ENCODE measurements at places on chromosomes 11 and 22.

GRCh38 chr11:117428856-117429229 is 101.2 kb downstream of the CEP164 start:
- DNase-seq = no peak

DNA sequence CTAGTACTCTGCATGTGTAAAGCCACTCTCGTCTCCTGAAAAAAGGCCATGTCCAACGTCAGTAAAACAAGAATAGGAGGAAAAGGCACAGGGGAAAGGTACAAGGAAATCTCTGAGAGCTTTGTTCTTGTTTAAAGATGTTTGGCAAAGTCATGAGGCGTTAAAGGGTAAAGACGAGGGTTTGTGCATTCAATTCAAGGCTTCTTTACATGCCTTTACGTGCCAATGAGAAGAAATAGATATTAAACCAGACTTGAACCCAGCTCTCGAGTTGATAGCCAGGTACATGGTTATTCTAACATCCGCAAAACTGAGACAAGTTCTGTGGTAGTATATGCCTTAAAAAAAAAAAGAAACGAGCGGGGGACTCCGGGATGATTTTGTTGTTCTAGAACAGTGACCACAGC is 704 bp upstream of the CFL1 start:
- no peak for DNase-seq

DNA sequence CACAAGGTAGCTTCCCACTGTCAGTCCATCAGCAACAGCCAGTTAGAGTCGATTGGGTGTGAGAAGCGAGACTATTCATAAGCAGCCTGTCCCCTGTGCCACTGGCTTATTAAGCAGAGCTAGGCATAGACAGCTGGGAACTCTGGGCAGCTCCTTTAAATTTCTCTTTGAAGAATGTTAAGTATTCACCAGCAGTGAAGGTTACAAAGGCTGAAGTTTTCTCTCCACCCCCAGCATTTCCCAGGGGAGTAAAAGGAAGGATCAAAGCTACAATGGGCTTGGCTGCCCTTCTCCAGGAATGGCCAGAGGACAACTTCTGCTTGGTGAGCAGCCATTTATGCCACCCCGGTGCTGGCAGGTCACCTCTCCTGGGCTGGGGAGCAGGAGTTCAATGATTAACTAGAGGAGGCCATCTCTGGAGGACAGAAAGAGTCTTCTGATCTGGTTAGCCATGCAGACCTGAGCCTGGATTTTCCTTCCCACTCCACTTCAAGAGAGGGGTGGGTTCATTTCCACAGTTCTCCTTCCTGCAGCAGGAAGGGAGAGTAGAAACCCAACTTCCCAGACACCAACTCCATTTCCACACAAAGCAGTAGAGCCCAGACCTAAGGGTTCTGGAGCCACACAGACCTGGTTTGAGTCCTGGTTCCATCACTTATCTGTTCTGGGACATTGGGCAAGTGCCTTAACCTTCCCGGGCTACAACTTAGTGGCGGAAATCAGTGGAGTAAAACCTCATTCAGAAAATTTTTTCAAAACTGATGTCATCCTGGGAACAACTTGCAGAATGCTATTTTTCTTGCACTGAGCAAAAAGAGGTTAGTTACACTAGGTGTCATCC is 22.6 kb downstream of the POU2AF3 start:
- no peak for DNase-seq

DNA sequence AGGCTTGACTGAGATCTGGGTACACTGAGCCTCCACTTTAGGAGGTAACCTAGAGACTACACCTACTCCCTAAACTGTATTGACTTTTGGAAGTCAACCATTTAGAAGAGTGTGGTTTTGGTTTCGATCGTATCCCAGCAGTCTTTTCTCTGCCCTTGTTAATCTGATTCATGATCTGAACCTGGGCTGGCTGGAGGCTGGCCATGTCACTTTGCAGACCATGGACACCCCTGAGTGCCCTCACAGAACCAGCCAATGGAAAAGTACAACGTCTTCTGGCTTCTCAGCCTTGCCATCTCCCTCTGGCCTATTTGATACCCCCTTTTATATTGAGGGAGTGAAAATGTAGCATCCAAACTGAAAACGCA is 10.8 kb downstream of the EHF start:
- no peak for DNase-seq

DNA sequence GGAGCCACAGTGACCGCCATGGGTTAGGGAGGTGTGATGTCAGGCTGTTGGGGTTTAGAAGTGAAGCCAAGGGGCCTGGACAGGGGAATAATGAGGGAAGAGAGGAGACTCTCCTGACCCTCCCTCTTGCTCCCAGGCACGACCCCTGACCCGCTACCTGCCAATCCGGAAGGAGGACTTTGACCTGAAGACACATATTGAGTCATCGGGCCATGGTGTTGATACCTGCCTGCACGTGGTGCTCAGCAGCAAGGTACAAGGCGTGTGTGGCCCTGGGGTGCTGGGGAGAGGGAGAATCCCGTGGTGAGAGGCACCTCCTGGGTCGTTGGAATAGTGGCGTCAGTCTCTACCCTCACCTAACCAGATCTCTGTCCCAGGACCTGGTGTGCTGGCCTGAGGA is 29.5 kb downstream of the TREH start:
- DNase-seq = no peak

- DNase-seq = no peak
These were observed 2.1 kb upstream of the BATF2 start for GRCh38 chr11:64998690-64999431.

DNA sequence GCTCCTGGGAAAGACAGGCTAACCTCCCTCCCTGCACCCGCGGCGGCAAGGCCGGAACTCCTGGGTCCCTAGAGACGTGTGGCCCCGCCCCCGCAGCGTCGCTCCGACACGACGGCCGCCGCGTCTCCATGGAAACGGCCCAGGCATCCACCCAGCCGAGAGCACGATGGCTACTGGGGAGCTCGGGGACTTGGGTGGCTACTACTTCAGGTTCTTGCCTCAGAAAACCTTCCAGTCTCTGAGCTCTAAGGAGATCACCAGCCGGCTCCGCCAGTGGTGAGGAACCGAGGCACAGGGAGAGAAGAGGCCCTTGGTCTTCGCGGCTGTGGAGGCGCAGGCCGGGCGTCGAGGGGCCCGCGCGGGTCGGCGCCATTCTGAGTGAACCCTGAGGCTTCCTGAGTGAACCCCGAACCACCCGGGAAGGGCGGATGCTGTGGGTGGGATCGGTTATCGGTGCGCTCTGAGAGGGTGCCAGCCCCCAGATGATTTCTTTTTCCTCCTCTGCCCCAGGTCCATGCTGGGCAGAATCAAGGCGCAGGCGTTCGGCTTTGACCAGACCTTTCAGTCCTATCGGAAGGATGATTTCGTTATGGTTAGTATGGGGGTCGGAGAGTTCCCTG is at the start of gene CFAP300:
TSS of gene CFAP300 (plus strand) at position 133 of the 620 bp plus-strand sequence. CDS start at position 167, 34 bp downstream.
- no peak for DNase-seq

DNA sequence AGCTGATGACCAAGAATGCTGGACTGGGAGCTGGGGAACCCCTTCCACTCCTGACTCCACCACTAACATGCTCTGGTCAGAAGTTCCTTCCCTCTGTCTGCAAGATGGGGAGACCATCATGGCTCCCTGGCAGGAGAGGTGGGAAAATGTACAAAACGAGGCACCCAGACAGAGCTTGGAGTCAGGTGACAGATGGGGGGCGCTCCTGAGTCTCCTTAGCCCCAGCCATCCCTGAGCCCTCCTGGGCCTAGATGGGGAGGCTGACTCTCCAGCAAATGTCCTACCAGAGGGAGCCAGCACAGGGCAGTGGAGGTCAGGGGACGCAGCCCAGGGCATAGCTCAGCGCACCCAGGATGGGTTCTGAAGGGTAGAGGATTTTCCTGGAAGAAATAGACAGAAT is 20.0 kb downstream of the KCNJ4 start:
- DNase-seq = peak; percentile 37

- no peak for DNase-seq
These were observed 54.7 kb upstream of the CCDC89 start for GRCh38 chr11:85740481-85741400.

GRCh38 chr11:71064702-71065515 is 187.5 kb downstream of the SHANK2 start:
- DNase-seq = no peak

DNA sequence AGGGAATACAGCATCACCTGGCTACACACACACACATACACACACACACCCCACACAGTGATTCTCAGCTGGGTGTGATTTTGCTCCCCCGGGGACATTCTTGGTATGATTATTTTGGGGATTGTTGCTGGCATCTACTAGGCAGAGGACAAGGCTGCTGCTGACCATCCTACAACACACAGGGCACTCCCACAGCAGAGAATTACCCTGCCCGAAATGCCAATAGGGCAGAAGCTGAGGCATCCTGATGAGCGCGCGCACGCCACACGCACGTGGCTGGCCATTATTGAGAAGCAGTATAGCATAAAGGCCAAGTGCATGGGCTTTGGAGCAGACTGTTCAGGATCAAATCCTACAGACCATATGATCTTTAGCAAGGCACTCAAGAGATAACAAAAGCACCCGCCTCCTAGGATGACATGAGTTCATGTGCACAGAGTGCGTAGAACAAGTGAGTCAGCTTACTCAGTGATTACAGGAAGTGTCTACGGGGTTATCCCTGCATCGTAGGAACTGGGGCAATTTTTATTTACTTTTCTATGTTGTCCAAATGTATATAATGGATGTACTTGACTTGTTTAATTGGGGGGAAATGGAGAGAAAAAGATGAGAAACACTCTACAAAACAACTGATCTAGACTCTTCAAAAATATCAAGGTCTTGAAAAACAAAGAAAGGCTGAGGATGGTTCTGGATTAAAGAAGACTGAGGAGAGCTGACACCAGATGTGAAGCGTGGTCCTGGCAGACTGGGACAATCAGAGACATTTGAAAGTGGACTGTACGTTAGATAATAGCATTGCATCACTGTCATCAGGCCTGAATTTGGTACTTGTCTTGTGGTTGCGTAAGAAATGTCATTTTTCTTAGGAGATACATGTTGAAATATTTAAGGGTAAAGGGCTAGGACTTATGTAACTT is 7.2 kb upstream of the EHD1 start:
- DNase-seq = peak; percentile 15

DNA sequence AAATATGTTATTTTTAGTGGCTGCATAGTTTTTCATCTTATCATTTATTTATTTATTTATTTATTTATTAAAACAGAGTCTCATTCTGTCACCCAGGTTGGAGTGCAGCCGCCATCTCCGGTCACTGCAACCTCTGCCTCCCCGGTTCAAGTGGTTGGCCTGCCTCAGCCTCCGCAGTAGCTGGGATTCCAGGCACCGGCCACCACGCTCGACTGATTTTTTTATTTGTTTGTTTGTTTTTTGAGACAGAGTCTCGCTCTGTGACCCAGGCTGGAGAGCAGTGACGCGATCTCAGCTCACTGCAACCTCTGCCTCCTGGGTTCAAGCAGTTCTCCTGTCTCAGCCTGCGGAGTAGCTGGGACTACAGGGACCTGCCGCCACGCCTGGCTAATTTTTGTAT is 262.9 kb upstream of the DDI1 start:
- no peak for DNase-seq

DNA sequence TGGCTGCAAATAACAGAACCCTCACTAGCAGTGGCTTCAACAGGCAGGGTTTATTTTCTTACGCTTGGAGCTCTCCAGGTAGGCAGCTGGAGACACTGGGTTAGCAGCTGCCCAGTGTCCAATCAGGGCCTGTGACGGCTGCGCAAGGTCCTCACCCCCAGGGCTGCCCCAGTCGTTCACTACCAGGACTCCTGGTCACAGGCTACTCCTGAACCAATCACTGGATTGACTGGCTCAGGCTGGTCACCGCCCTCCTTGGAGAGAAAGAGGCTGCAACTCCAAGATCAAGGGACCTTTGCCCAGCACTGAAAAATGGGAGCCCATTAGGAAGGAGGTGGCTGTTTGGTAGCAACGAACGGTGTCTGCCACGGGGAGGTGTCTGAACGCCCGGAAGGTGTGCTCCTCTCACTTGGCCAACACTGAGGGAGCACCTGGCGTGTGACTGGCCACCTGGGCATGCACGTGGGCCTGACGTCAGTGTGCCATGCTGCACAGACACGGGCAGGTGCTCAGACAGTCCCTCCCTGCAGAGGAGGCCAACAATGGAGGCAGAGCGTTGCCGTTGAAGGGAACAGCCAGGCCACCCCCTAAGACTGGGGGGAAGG is 5.1 kb downstream of the ARSA start:
- DNase-seq = no peak

DNA sequence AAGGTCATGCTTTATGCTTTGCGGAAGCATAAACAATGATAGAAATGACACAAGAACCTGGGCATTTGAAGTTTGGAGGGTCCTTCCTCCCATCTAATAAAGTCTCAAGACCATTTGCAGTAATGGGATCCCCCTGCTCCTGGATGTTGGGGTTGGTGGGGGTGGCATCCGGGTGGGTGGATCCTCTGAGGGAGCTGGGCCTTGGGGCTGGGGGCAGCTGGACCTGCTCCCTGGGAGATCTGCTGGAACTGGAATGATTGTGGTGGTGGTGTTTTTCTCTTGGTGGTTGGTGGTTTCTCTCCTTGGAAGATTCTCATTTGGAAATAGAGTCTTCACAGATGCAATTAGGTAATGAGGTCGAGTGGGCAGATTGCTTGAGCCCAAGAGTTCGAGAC is 2.2 kb upstream of the NAP1L4 start:
- DNase-seq = no peak
